ENCODE measurements at places on chromosomes 3 and 15. TPM values are rescaled to one million over a fixed set of nuclear protein-coding genes. Genes with fewer than 3 reads are reported as not detected.

The ECE2 gene
- not detected for polyA plus RNA-seq

The TRPM1 gene
- polyA plus RNA-seq = not detected

The ABI3BP gene
- 263 TPM for polyA plus RNA-seq

The AP3B2 gene
- 0.35 TPM for polyA plus RNA-seq

The SRPRB gene
- polyA plus RNA-seq = 37.2 TPM

The SLC12A1 gene
- polyA plus RNA-seq = not detected

The STXBP5L gene
- polyA plus RNA-seq = 0.07 TPM

The STRIT1 gene
- polyA plus RNA-seq = 44.8 TPM

The RHCG gene
- 0.55 TPM for polyA plus RNA-seq

The GPR62 gene
- polyA plus RNA-seq = 0.43 TPM

The SLC38A3 gene
- 2.1 TPM for polyA plus RNA-seq

DNA sequence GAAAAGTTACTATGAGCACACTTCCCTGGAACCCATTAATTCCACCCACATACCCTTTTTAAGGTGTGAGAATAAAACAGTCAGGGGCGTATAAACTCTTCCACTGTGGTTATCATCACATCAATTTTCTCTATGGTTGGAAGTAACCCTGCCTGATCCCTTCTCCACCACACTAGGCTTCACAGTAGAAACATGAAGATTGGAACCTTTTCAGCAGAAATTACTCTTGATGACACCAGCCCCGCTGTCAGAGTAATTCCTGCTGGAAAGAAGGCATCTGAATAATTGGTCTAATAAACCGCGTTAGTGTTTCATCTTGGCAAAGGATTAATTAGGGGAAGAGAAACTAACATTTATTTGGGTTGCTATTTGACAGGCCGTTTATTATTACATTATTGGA, 278.4 kb downstream of the MFSD1 start:
- no peak for DNase-seq

- DNase-seq = peak; percentile 62
These were observed 18.0 kb upstream of the LOXL1 start for GRCh38 chr15:73908030-73908821.

DNA sequence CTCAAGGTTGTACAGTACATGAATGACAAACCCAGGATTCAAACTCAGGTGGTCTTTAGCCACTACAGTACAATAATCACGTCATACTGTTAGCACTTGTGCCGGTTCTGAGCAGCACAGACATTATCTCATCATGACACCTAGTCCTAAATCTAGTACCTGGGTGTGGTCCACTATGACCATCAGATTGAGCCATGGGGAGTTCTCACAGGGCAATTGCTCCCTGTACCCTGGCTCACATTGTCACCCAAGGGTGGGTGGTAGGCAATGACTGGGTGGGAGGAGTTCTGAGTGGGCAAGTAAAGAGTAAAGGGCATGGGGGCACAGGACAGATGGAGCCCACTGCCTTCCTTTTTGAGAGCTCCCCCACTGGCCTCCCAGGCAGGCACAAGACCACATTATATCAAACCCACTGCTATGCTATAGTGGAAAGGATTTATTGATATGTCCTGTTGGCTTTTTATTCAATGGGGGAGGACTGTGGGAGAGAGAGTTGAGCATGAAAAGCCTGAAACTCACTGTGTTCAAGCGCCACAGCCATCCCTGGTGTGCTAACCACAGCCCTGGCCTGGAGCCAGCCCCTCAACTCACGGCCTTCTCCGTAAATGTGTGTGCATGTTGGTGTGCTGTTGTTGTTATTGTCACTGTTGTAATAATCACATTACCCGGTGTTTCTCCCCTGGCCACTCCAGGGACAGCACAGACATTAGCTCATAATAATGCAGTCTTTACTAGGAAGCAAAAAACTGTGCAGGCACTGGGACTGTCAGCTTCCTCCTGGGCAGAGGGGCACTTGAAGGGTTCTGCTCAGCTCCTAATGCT, 27.3 kb downstream of the ADCY5 start:
- peak; percentile 38 for DNase-seq

GRCh38 chr15:51267051-51267702, 71.2 kb downstream of the CYP19A1 start:
- DNase-seq = peak; percentile 59

- DNase-seq = no peak
These were observed 35.8 kb upstream of the THSD4 start for GRCh38 chr15:71079208-71080044.

- no peak for DNase-seq
These were observed 3.7 kb upstream of the GNAI2 start for GRCh38 chr3:50232303-50232702.

- no peak for DNase-seq
These were observed 144.9 kb downstream of the MEGF11 start for GRCh38 chr15:66108483-66109265.

- DNase-seq = no peak
These were observed 24.1 kb upstream of the CAPN7 start for GRCh38 chr3:15181963-15182362.

- DNase-seq = no peak
These were observed 15.5 kb upstream of the HOMER2 start for GRCh38 chr15:82968066-82968465.

DNA sequence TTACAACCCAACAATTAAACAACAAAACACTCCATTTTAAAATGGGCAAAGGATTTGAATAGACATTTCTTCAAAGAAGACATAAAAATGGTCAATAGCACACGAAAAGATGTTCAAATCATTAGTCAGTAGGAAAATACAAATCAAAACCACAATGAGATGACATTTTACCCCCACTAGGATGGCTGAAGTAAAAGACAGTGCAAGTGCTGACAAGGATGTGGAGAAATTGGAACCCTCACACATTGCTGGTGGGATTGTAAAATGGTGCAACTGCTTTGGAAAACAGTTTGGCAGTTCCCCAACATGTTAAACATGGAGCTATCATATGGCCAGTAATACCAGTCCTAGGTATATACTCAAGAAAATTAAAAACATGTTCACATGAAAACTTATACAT, 11.6 kb downstream of the GALNT15 start:
- DNase-seq = no peak

DNA sequence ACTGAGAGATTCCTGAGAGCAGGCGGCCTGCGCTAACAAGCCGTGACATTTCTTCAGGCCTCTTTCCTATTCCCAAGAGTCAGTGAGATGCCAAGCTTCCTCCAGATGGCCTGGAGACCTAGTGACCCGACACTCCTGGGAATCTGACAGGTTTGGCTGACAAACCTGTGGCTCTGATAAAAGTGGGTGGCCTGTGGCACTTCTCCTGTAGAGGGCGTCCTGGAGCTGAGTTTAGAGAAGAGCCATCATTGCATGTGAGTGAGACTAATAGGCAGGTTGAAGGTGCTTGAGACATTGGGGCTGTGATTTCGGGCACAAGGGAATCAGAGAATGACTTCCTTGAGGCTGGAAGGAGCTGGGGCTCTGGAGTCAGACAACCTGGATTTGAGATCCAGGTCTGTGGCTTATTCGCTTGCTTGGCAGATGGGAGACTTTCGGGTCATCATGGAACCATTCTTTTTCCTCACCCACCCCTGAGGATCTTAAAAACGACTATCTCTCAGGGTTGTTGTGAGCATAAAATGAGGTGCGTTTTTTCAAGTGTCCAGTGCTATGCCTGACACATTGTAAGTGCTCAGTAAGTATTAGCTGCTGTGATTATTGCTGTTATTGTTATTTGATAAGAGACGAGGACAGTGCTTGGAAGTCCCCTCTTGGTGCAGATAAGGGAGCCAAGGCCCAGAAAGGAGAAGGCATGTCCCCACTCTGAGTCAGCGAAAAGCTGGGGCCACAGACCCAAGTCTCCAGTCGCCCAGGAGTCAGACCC, 77.2 kb downstream of the SCN10A start:
- DNase-seq = no peak

DNA sequence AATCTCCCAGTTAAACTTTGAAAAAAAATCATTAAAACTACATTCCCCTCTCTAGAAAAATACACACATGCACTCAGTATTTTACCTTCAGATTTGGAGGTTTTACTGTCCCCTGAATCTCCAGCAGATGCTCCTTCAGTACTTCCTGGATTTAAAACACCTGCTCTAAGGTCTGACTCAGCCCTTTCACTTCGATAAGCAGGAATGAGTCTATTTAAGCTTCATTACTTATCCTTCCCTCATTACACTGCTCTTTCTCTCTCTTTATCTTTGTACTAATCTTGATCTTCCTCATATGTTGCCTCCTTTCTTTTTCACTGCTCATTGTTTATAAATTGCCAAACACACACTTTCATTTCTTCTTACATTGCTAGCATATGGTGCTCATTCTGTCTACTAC, 443.9 kb downstream of the DIPK2A start:
- no peak for DNase-seq

DNA sequence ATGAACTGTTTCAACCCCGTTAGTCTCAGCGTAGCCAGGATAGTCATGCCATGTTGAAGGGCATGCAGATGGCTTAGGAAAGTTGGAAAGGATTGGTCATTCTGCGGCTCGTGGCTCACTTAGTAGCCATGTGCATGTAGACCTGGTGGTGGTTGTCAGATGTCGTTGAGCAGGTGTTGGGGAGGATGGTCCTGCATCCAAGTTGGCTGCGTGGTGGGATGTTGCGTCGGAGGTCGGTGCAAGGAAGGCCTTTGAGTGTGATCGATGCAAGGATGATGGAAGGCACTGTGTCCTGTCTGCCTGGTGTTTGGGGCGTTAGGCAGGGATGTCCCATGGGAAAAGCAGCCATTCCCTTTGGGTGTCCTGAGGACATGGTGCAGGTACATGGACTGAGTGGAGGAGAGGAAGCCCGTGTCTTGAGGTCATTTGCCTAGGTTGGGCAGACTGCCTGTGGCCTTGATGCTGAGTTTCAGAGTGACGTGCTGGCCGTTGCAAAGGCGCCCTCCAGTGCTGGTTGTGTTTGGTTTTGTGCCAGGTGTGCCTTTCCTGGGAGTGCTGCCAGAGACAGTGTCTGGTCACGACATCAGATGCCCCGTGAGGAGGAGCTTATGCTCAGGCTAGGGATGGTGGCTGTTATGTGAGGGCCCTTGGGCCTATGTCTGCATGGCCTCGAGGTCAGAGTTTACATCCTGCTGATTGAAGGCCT, 103.4 kb downstream of the SNRPN start:
- no peak for DNase-seq

- no peak for DNase-seq
These were observed 422.4 kb upstream of the ATP11B start for GRCh38 chr3:182370949-182371348.

DNA sequence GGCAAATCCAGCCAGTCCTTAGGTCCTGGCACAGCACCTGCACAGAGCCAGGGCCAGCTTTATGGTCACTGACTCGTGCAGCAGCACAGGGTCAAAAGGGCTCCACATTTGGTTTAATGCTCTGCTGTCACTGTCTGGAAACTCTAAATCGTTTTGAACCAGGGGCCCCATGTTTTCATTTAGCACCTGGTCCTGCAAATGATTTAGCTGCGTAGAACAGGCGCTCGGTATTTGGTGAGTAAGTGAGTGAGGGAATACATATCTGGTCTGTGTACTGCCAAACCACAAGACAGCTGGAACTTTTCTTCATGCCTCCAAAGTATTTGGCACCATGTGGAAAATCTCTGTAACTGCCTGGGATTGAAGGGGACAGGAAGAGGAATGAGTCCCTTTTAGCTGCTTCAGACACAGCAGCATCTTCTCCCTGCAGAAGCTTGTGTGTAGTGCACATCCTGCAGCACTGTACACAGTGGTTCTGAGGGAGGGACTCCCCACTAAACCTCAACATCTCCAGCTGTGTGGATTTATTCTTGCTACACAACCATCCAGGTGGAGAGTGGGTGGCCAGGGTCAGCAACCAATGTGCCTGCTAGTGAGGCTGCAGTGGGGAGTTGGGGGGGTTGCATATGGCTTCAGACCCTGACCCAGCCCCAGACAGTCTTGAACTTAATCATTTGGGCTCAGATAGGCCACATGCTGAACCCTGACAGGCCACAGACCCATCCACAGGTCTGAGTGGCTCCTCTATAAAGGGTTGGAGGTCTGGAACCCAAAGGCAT, 1.1 kb downstream of the SH2D7 start:
- DNase-seq = peak; percentile 58

DNA sequence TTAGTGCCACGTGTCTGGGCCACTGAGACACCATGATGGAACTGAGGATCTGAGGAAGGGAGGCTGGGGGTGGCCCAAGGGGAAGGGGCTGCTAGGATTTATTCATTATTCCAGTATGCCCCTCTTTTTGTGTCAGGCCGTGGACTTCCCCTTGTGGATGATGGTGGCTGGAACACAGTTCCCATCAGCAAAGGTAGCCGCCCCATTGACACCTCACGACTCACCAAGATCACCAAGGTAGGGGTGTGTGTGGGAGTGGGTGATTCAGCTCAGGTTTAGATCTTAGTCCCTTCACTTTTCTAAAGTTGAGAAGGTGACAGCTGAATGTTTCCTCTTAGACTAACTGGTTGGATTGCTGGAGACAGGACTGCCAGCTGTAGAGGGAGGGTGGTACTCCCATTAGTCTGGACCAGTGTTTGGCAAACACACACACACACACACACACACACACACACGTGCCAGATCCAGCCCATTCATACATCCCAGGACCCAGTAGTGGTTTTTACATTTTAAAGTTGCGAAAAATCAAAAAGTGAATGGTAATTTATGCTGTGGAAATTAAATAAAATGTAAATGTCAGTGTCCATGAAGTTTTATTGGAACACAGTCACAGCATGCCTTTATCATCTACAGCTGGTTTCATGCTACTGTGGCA, 11.4 kb downstream of the EIF4G1 start:
- no peak for DNase-seq

GRCh38 chr3:65901226-65901625, 137.5 kb downstream of the MAGI1 start:
- no peak for DNase-seq

GRCh38 chr3:36362973-36363372, 17.3 kb upstream of the STAC start:
- no peak for DNase-seq

DNA sequence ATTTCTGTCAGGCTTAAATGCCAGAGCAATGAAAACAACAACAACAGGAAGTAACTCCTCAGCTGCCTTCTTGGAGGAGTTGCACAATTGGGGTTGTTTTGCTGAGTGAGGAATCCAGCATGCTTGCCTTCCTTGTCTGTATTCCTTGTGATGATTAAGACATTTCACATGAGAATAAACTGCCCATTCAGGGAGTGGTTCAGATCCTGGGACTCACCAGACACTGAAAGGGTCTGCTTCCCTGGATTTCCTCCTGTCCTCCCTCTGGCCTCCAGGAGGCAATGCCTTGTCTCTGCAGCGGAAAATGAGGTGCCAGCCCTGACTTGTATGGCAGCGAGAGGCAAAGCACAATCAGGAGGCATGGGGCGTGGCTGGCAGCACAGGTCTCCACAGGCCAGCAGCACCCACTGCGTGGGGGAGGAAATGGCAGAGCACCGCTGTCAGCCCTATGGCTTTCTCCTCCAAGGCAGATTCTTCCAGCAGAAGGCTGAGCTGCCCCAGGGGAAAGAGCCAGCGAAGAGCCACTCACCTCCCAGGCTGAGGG, 41.5 kb downstream of the RBP2 start:
- no peak for DNase-seq

- no peak for DNase-seq
These were observed 9.2 kb downstream of the PPM1L start for GRCh38 chr3:160765211-160765610.

- no peak for DNase-seq
These were observed 34.2 kb downstream of the EEFSEC start for GRCh38 chr3:128187495-128187894.
